Stimulated activated CD4-positive, alpha-beta T cell treated with anti-CD3 and anti-CD28 coated beads, Interleukin-12 subunit alpha, Interleukin-12 subunit beta, amount 100 ng/mL, for 48 hours (primary cell): ENCODE measurements at places on chromosomes 5 and 9.
A peak's percentile ranks its signal among the peaks of the same experiment; 100 is the strongest.

- no peak for DNase-seq
Measured at GRCh38 chr5:169192536-169192935, 108.4 kb downstream of the SLIT3 start.

DNA sequence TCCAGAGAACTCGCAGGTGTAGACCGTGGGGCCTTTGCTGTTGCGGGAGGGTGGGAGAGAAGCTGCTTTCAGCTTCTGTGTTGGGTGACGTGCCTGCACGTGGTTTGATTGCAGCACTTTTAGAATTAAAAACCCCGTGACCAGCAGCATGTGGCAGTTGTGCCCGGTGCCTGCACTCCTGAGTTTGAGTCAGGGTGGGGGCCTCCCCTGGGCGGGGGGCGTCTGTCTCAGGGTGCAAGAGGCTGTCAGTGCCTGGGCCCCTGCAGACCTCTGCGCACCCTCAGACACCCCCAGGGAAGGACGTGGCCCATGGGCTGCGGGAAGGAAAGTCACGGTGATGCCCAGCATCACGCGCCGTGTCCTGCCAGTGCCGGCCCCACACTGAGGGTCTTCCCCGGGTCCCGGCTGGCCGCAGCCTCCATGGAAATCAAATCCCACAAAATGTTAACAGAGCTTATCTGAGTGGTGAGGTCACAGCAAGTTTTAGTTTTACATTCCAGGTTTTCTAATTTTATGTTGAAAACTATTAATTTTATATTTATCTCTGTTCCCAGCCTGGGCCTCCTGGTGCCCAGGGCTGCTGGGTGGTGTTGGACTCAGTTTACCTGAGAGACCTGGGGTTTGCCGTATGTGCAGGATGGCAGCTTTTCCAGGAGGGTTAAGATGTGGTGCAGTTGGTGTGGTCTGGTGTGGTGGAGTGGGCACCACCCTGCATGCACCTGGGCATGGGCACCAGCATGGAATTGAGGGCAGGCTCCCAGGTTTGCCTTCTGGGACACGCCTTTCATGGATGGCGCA is 33.3 kb downstream of the AHRR start:
- DNase-seq: no peak

- no peak for DNase-seq
Measured at GRCh38 chr9:95670122-95670521, 153.4 kb upstream of the PTCH1 start.

DNA sequence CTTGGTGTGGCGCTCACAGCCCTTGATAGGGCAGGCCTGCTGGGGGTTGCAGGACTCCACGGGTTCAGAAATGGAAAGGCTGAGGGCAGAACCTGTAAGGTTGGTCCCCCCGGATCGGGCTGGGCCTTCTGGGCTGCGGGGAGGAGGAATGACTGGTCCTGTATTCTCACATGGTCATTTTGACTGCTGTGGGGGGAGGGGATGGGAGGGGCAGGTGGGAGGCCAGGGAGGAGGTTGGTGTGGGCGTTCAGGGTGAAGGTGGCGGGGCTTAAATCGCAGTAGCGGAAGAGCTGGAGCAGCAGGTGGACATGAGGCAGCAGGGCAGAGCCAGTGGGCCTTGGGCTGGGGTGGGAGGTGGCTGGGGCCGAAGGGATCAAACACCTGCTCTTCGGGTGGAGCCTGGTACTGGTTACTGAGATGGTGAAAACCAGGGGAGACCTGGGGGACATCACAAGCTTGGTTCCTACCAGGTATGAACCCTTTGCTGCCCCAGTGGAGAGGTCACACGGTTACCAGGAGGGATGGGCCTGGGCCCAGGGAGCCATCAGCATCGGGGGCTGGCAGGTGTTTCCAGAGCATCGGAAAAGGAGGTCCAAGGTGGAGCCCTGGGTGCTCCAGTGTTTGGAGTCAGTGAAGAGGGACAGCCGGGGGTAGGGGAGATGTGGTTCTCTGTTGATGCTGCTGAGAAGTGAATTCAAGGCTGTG is 1.8 kb downstream of the MRPS2 start:
- no peak for DNase-seq

- no peak for DNase-seq
Measured at GRCh38 chr9:24462951-24463350, 82.7 kb downstream of the IZUMO3 start.

GRCh38 chr9:124449381-124450151 is 685 bp upstream of the ADGRD2 start:
- DNase-seq: no peak

GRCh38 chr5:136169218-136169617 is 23.7 kb downstream of the SMIM32 start:
- DNase-seq: no peak

DNA sequence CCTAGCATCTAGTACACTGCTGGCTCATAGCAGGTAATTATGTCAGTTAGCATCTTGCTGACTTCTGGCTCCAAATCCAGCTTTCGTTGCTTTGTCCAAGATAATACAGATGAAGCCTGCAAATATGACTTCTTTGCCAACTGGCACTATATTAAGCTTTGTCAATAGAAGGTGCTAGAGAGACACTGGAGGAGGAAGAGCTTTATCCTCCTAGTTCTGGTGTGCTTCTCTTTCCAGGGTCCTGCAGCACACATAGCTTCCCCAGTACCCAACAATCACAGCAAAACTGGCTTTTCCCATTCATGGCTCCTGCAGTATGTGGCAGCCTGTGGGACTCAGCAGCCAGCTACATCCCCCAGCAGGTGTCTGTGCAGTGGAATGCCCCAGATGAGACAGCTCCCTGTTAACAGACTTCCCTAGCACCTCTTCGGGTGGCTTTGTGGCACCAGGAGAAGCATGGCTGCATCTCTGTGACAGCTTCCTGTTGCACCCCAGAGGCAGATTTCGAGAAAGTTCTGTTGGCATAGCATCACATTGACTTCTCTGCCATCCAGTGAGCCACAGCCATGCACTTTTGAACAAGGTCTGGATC is 147.8 kb downstream of the OXCT1 start:
- DNase-seq: no peak

DNA sequence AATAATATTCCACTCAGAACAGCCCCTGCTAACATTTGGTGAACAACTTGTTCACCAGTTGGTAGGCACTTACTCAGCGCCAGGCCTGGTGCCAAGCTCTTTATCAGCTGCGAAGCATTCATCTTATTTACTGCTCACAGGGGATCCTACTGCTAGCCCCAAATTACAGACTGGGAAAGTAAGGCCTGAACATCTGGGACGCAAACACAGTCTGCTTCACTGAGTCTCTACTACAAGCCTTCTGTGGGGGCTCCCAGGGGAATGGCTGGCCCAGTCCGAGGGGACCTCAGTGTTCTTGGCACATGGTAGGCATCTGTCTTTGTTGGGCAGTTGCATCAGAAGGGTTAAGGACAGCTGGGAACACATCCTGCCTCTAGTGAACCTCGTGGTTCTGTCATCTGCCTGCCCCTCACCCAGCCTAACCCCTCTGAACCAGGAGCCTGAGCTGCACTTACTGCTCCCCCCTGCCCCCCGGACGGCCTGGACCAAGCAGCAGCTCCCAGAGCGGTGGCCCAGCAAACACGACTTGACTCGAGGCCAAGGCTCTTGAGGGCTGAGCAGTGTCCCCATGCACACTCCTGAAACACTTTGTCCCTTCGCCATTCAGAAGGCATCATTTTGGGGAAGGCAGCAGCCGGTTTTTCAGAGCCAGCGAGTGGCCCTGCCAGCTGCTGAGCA is at the start of gene PHYHD1:
PHYHD1 (plus strand) TSS at position 602 of the 678 bp plus-strand sequence. CDS start 1,342 bp downstream, outside the sequence.
- DNase-seq: no peak

- no peak for DNase-seq
Measured at GRCh38 chr9:105273731-105274130, 29.3 kb downstream of the SLC44A1 start.

- DNase-seq: no peak
Measured at GRCh38 chr9:135087899-135088347, 455 bp downstream of the OLFM1 start.

GRCh38 chr5:143002459-143003327 is 232.5 kb downstream of the ARHGAP26 start:
- peak; percentile 33 for DNase-seq

- DNase-seq: no peak
Measured at GRCh38 chr5:143542798-143543144, 139.3 kb upstream of the NR3C1 start.

GRCh38 chr5:39113354-39113953 is 39.3 kb upstream of the RICTOR start:
- no peak for DNase-seq

DNA sequence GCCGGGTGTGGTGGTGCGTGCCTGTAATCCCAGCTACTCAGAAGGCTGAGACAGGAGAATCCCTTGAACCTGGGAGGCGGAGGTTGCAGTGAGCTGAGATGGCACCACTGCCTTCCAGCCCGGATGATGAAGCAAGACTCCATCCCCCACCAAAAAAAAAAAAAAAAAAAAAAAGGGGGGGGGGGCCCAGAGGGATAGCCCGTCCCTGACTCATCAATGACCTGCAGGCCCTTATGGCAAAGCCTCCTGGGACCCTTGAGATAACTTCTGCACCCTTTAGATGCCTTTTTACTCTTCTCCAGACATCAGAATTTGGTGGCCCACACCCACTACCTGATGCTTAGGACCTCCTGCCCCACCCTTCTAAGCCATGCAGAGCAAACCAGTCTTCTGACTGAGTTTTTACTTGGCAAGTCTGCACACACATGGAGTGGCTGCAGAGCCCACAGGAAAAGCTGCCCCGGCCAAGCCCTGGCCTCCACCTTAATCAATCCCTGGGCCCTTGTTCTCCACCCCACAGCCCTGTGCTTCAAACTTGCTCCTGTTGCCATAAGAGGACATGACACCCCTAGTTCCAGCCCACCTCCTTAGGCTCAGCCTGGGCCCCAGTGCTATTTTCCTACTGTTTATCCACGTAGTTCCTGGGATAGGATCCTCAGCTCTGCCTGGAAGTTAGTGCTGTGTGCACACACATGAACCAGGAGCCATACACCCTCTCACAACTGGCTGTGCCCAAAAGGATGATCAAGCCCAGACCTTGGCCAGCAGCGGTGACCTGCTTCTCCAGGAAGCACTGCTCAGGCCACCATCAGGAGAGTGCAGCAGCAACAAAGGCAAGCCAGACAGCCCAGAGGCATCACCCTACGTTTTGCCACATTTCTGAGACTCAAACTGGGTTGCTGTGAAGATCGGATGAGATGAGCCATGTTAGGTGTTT is 5.1 kb downstream of the MGAT1 start:
- no peak for DNase-seq

DNA sequence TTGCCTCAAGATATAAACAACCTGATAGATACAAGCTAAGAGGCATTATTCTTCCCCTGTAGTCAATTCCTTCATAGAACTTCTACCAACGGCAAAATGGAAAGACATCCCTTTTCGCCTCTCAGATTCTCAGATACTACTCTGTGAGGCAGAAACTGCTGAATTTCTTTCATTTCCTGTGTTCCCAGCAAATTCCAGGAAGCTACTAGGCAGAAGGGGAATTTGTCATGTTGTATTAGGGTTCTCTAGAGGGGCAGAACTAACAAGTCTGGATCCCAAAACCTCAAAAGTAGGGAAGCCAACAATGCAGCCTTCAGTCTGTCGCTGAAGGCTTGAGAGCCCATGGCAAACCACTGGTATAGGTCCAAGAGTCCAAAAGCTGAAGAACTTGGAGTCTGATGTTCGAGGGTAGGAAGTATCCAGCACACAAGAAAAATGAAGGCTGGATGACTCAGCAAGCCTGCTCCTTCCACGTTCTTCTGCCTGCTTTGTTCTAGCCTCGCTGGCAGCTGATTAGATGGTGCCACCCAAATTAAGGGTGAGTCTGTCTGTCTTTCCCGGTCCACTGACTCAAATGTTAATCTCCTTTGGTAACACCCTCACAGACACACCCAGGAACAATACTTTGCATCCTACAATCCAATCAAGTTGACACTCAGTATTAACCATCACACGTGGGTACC is 15.2 kb downstream of the RNF180 start:
- DNase-seq: no peak

DNA sequence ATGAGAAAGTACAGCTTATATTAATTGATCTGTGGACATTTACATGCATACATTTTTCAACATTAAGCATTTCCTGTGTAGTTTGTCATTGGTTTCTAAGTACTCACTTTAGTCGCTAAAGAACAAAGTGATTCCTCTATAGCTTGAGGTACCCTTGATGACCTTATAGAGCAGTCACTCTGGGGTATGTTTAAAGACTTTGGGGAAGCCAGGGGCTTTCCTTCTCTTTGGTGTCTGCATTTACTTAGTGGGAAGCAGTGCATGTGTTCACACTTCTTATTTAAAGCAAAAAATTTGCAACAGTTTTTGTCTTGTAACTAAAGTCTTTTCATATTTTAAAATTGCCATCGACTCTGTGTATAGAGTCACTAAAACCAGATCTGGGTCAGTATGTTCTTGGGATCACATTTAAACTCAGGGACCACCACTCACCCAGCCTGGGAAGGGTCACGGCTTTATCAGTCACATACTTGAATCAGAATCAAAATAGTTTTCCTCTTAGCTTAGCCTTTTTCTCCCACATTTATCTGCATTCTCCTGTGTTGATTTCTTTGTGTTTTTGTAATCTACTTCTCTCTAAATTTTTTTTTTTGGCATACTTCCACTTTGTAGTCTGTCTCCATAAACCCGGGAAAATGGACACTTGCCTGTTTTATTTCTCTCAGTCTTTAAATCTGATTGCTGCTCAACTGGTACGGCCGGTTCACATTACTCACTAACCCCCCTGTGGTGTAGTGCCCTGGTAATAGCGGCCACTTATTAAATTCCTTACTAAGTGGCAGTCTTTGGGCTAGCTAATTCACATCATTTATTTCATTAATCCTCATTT is 143.9 kb upstream of the FBN2 start:
- no peak for DNase-seq

GRCh38 chr9:96299823-96300222 is 2.2 kb downstream of the HSD17B3 start:
- no peak for DNase-seq

GRCh38 chr5:142540922-142541422 is 144.9 kb downstream of the FGF1 start:
- DNase-seq: no peak

GRCh38 chr5:124920909-124921666 is 174.6 kb upstream of the ZNF608 start:
- no peak for DNase-seq
